ENCODE measurements at places on chromosomes 5 and 9. TPM values are rescaled to one million over a fixed set of nuclear protein-coding genes. Genes with fewer than 3 reads are reported as not detected.
A peak's percentile ranks its signal among the peaks of the same experiment; 100 is the strongest.

The FTMT gene
- total RNA-seq, result not detected

DNA sequence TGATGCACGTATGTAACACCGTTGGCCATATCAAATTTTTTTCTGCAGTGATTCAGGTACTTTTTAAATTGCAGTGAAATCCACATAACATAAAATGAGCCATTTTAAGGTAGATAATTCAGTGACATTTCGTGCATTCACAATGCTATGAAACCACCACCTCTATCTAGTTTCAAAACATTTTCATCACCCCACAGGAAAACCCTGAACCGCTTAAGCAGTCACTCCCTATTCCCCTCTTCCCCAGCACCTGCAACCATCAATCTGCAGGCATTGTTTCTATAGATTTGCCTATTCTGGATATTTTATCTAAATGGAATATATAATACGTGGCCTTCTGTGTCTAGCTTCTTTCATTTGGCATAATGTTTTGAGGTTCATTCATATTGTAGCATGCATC lies 79.2 kb downstream of the BOD1 start:
- H3K4me3 ChIP-seq, result no peak overlapping the region
- no peak for DNase-seq
- H3K4me1 ChIP-seq, result peaks cover 13% of the 10 kb centered on the region
- H3K27ac ChIP-seq, result peak overlapping the region; percentile 81

DNA sequence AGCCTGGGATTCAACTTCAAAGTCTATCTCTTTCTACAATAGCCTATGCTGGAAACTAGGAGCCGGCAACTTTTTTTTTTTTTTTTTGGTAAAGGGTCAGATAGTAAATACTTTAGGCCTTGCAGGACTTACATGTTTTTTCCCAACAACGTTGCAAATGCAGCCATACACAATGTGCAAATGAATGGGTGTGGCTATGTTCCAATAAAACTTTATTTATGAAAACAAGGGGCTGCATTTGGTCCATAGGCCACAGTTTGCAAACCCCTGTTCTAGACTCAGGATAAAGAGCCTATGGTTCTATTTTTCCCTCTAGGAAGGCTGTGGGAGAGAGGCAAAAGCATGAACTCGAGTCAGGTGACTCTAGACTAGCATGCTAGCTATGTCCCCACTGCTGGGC lies 189.1 kb downstream of the GABBR2 start:
- H3K27me3 ChIP-seq, result no peaks in the 10 kb centered on the region
- H3K4me3 ChIP-seq, result no peak overlapping the region
- no peaks in the 10 kb centered on the region for H3K4me1 ChIP-seq
- no peaks in the 10 kb centered on the region for H3K36me3 ChIP-seq

- no peak overlapping the region for H3K27ac ChIP-seq
- peaks cover 6% of the 10 kb centered on the region for H3K4me1 ChIP-seq
- H3K27me3 ChIP-seq, result no peaks in the 10 kb centered on the region
- H3K4me3 ChIP-seq, result no peak overlapping the region
- no peak for DNase-seq
These were observed 70.4 kb downstream of the MUSK start for GRCh38 chr9:110738982-110739381.

The NUTM2F gene
- total RNA-seq, result not detected

DNA sequence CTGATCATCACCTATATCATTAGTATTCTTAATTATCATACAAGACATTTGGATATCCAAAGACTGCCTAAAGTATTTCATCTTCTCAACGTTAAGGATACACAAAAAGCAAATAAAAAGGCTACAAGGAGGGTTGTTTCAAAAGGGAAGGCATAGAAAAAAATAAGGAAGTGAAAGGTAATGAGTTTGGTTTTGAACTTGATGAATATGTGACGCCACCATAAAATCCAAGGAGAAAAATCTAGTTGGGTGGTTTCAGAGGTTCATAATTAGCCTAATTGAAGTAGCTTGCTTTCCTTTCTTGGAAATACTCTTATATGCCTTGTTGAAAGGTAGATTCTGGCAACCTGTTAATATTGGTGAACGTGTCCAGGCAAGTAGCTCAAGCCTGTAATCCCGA lies 96.1 kb upstream of the SGCD start:
- no peak for DNase-seq
- no peaks in the 10 kb centered on the region for H3K4me1 ChIP-seq
- no peak overlapping the region for H3K4me3 ChIP-seq
- H3K36me3 ChIP-seq, result no peaks in the 10 kb centered on the region
- H3K27me3 ChIP-seq, result no peaks in the 10 kb centered on the region

GRCh38 chr9:21481470-21482056 lies 550 bp downstream of the IFNE start:
- H3K4me1 ChIP-seq, result no peaks in the 10 kb centered on the region
- DNase-seq, result no peak
- no peak overlapping the region for H3K27ac ChIP-seq
- no peaks in the 10 kb centered on the region for H3K27me3 ChIP-seq
- no peak overlapping the region for H3K4me3 ChIP-seq

The CCL27 gene
- total RNA-seq, result not detected

DNA sequence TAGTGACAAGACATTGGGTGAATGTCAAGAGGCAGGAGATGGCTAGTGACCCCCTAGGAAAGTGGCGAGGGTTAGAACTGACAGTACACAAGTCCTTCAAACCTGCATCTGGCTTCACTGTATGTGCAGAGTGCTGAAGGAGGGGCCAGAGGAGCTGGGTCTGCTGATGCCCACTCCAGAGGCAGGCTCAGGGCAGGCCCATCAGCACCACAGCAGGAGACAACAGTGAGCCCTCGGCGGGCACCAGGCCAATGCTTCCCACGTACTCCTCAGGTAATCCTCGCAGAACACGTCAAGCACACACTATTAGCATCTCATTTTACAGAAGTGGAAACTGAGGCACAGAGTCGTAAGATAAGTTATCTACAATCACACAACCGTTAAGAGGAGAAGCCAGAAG lies 76.1 kb upstream of the SH3PXD2B start:
- H3K4me1 ChIP-seq, result peaks cover 6% of the 10 kb centered on the region
- H3K27ac ChIP-seq, result no peak overlapping the region

- DNase-seq, result no peak
- no peak overlapping the region for H3K4me3 ChIP-seq
- H3K4me1 ChIP-seq, result no peaks in the 10 kb centered on the region
- H3K27ac ChIP-seq, result no peak overlapping the region
- no peaks in the 10 kb centered on the region for H3K36me3 ChIP-seq
These were observed 548.9 kb upstream of the CLINT1 start for GRCh38 chr5:158407824-158408195.
